Stimulated activated naive CD8-positive, alpha-beta T cell treated with anti-CD3 and anti-CD28 coated beads, Interleukin-15, amount 100 ng/mL, for 72 hours (primary cell): ENCODE measurements at places on chromosomes 11 and 22.
A peak's percentile ranks its signal among the peaks of the same experiment; 100 is the strongest.

- peak; percentile 80 for DNase-seq
Measured at GRCh38 chr11:132718711-132719671, 813.3 kb downstream of the OPCML start.

GRCh38 chr22:30575859-30576258 is 1.4 kb upstream of the GAL3ST1 start:
- no peak for DNase-seq

GRCh38 chr11:71147331-71147730 is 105.0 kb downstream of the SHANK2 start:
- DNase-seq: no peak

GRCh38 chr11:116478205-116478604 is 294.6 kb downstream of the BUD13 start:
- DNase-seq: no peak

DNA sequence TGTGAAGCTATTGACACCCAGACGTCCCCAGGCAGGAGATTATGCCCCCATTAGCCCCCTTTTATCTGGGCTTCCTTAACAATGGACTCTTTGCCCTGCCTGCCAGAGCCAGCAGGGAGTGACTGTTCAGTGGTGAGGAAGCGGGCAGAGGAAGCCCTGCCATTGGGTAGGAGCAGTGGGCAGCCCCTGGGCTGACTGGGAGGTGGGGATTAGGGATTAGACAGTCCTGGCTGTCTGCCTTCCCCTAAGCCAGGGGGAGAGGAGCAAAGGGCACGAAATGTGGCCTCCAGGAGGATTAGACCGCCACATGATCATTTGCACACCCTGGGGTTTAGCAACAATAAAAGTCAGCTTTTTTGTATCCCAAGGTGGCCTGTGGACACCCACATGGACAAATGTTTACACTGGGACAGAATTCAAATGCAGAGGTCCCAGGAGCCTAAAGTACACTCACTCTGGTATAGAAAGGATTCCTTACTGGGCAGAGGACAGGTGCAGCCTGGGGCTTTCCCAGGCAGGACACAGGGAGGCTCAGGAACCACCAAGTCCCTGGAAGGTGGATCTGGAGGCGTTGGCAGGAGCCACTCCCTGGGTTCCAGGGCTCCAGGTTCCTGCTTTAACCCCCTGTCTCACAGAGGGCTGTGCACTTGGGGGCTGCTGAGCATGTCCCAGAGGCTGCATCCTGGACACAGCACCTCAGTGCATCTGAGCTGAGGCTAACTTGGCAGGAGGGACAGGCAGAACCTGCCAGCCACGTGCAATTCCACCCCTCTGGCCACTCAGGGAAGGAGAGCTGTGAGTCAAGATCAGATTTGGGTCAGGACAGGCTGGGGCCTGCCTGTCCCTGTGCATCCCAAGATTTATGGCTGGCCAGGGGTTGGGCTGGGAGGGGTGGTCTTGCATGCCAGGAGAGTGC is 2.1 kb downstream of the PNPLA3 start:
- DNase-seq: no peak

DNA sequence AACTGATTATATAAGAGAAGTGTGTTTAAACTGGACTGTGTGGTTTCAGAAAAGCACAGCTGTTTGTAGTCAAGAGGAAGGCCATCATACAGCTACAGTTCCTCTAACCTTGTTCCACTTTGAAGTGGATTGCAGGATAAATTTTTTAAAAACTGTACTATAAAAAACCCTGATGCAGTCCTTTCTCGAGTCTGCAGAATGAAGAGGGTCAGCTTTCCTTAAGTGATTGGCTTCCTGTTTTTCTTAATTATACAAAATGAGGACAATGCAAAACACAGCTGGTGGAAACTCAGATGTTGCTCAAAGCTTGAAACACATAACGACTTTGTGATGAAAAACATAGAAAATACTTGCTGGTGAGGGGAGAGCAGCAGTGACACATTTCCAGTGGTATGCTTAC is 1060.5 kb downstream of the DLG2 start:
- no peak for DNase-seq

GRCh38 chr11:75524665-75525432 is 892 bp downstream of the GDPD5 start:
- peak; percentile 37 for DNase-seq

- peak; percentile 12 for DNase-seq
Measured at GRCh38 chr11:84720706-84721402, 906.3 kb downstream of the DLG2 start.

DNA sequence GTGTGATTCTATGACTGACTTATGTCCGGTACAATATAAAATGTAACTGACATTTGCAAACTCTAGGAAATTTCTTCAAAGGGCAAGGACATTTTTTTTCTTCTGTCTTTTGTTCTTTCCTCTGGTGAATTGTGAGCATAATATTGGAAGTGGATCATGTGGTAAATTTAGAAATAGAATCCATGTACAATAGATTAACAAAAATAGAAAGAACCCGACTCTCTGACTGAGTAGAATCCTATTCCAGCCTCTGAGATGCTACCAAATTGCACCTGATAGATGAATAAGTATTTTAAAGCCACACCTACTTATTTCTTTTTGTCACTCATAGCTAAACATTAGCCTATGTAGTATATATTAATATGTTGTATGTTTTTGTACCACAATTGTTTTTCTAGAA is 860.3 kb downstream of the LUZP2 start:
- no peak for DNase-seq

DNA sequence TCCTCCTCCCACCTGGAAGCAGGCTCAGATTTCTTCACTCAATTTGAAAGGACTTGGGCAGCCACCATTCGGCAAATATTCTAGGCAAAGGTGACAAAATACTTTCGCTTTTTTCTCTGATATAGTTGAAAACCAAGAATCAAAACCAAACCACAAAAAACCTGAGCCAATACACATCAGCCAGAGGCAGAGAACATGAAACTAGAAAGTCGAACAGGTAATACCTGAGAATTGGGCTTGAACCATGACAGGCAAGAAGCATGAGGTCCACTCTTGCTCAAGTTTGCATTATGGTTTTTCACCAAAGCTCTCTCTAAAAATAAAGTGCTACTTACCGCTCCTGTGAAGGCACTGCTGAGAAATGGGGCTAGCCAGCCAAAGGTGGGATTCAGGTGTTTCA is 26.2 kb upstream of the LDLRAD3 start:
- DNase-seq: no peak

DNA sequence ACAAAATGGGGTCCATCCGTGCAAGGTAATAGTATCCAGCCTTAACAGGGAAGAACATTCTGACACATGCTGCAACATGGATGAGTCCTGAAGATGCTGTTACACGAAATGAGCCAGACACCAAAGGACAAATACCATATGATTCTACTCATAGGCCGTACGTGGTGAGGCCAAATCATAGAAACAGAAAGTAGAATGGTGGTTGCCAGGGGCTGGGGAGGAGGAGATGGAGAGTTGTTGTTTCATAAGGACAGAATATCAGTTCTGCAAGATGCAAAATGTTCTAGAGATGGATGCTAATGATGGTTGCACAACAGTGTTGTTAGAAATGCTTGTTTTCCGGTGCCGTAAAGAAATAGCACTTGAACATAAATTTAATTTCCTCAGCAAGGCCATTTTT is 2.6 kb downstream of the TBX10 start:
- DNase-seq: no peak

DNA sequence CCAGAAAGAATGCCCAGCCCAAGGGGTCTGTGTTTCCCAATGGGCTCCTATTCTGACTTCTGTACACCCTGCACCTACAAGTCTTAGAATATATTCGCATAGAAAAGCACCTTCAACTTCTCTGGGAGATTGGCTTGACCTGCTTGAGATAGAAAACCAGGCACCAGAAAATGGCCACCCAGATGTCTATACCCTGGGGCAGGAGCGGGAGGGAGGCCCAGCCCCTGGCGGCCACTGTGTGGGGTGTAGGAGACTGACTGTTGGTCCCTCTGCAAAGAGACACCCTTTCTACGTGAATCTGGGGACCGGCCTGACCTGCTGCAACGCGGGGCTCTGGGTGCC is 8.5 kb downstream of the DENND6B start:
- no peak for DNase-seq

DNA sequence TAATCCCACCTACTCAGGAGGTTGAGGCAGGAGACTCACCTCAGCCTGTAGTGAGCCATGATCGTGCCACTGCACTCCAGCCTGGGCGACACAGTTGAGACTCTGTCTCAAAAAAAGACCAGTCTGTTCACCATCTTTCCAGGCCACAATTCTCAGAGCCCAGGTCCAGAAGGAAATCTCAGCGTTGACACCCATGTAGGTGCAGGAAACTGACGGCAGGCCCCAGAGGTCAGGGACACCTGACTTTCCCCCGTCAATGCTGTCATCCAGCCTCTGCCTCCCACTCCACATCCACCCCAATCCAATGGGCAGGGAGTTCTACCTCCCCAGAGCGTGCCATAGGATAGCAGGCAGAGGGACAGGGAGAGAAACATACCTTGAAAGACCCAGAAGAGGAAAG is 5.9 kb upstream of the GRK2 start:
- no peak for DNase-seq

GRCh38 chr11:29190313-29190712 is 826.5 kb downstream of the KCNA4 start:
- no peak for DNase-seq

- no peak for DNase-seq
Measured at GRCh38 chr11:128058580-128059208, 528.7 kb downstream of the ETS1 start.

DNA sequence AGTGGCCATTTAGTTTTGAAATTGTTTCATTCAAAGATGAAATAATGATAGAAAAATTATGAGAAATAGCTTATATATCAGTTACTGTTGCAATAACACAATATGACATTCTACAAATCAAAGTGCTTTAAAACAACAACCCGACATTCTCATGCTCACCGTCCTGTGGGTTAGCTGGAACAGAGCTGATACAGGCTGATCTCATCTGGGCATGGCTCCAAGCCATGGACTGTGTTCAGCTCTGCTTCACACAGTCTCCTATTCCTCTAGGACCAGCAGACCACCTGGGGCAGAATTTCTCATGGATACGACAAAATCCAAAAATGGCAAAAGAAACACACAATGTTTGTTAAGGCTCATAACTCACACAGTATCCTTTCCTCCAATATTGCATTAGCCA is 178.6 kb downstream of the CNTN5 start:
- DNase-seq: no peak

DNA sequence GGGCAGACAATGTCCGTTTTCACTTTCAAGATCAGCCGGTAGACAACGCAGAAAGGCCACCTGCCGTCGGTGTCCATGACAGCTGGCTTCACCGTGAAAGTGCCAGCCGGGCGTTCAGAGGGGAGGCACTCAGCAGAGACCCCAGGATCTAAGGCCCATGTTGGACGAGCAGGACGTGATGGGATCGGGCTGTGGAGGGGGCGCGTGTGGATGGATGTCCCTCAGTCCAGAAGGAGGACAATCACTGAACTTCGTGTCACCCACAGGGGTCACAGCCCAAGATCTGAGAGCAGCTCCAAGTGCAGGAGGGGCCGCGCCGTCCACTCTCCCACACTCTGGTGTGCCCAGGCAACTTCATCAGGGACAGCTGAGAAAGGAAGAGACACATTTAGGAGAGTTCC is 164.4 kb downstream of the BRD1 start:
- no peak for DNase-seq

- DNase-seq: no peak
Measured at GRCh38 chr11:78190871-78191538, 2.3 kb downstream of the USP35 start.

GRCh38 chr22:31210556-31211421 is 1.3 kb upstream of the LIMK2 start:
- no peak for DNase-seq

DNA sequence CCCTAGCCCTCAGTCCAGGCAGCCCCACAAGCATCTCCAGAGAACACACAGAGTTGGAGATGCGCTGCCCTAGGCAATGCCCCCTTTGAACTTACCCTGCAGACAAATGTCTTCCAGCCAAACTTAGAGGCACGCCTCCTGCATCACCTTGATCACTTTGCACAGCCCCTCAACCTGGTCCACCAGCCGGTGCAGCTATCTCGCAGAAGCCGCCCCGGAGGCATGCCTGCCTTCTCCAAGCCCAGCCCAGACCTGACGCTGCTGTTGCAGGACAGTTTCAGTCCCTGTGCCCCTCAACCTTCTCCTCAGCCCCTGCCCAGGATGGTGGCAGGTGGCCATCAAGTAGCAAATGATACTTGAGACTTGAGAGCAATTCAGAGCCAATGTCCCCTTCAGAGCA is 16.7 kb upstream of the POU2AF1 start:
- no peak for DNase-seq

GRCh38 chr11:118074785-118075184 is 2.1 kb upstream of the TMPRSS4 start:
- no peak for DNase-seq

- no peak for DNase-seq
Measured at GRCh38 chr11:95605271-95605940, 184.2 kb downstream of the FAM76B start.

- DNase-seq: no peak
Measured at GRCh38 chr11:104320097-104320496, 156.2 kb upstream of the PDGFD start.

DNA sequence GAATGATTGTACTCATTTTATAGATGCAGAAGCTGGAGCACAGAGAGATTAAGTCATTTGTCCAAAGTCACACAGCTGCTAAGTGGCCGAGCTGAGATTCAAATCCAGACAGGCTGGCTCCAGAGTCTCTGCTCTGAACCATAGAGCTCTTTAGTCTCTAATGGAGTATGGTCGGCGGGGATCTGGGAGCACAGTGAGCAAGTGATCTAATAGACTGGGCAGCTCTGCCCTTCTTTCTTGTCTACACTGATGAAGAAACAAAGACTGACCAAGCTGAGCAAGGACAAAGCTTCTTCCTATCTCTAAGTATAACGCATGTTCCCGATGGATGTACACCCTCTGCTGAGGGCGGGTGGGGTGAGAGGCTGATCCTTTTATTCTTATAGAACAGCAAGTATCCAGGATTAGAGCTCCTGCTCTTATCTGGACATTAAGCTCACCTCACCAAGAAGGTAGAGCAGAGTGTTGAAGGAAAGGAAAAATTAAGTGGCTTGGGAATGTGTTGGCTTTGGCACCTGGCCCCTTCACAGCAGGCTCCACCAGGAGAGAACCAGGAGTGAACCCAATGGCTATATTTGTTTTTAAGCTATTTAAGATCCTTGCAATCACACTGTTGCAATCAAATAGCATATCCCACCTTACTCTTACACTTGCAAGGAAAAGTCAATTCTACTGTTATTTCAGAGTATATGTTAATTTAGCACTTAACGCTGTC is 68.7 kb downstream of the ETS1 start:
- no peak for DNase-seq
